Bronchus fibroblast of lung (primary cell): ENCODE measurements at places on chromosomes 2 and 18. TPM values are rescaled to one million over a fixed set of nuclear protein-coding genes. Genes with fewer than 3 reads are reported as not detected.

GPR35 gene
- total RNA-seq, result under 0.01 and 0.15 TPM in 2 replicates

DIPK1C gene
- not detected in 2 replicates for total RNA-seq

TRIM43 gene
- total RNA-seq, result not detected in 2 replicates

FEV gene
- total RNA-seq, result not detected in 2 replicates

ERBB4 gene
- total RNA-seq, result not detected in 2 replicates

ST6GAL2 gene
- total RNA-seq, result under 0.01 TPM in 2 replicates

CRYBA2 gene
- total RNA-seq, result not detected in 2 replicates

MDH1B gene
- 0.34 and 0.45 TPM in 2 replicates for total RNA-seq

MATN3 gene
- 2.5 and 3.9 TPM in 2 replicates for total RNA-seq

APLF gene
- total RNA-seq, result 1.6 and 2.2 TPM in 2 replicates

ZFP36L2 gene
- 19.3 and 20.8 TPM in 2 replicates for total RNA-seq

EMX1 gene
- not detected in 2 replicates for total RNA-seq

RNF152 gene
- total RNA-seq, result 1.8 and 1.9 TPM in 2 replicates

KLHL30 gene
- total RNA-seq, result 0.15 TPM in 1 of 2 replicates, not detected in the other

POTEJ gene
- total RNA-seq, result not detected in 2 replicates

CXCR4 gene
- total RNA-seq, result not detected in 2 replicates

ASB18 gene
- total RNA-seq, result not detected in 2 replicates

PTRHD1 gene
- total RNA-seq, result 34.6 and 36.3 TPM in 2 replicates

ZNF532 gene
- 33.0 and 40.3 TPM in 2 replicates for total RNA-seq

ACADL gene
- total RNA-seq, result under 0.01 TPM in 1 of 2 replicates, not detected in the other

PPIG gene
- 11.6 and 12.9 TPM in 2 replicates for total RNA-seq

RAD51AP2 gene
- total RNA-seq, result under 0.01 TPM in 1 of 2 replicates, not detected in the other

AQP12B gene
- total RNA-seq, result not detected in 2 replicates

RTN4 gene
- 463 and 506 TPM in 2 replicates for total RNA-seq

GKN2 gene
- not detected in 2 replicates for total RNA-seq

LOXL3 gene
- 10.1 and 10.7 TPM in 2 replicates for total RNA-seq

ACTG2 gene
- total RNA-seq, result 16.5 and 24.8 TPM in 2 replicates

TMEM131 gene
- 8.0 and 9.1 TPM in 2 replicates for total RNA-seq

CD302 gene
- 5.0 and 5.2 TPM in 2 replicates for total RNA-seq

SF3B6 gene
- total RNA-seq, result 173 and 176 TPM in 2 replicates

IGFBP2 gene
- 38.7 and 41.2 TPM in 2 replicates for total RNA-seq

DOK6 gene
- 0.15 and 0.17 TPM in 2 replicates for total RNA-seq

UGT1A4 gene
- total RNA-seq, result not detected in 2 replicates

MC4R gene
- total RNA-seq, result 0.15 TPM in 1 of 2 replicates, not detected in the other

BUB1 gene
- 56.5 and 59.0 TPM in 2 replicates for total RNA-seq
